ENCODE measurements at places on chromosomes 13 and 19. TPM values are rescaled to one million over a fixed set of nuclear protein-coding genes. Genes with fewer than 3 reads are reported as not detected.

GRCh38 chr19:45505151-45505995, 1.9 kb upstream of the VASP start:
- no peaks in the 10 kb centered on the region for H3K27me3 ChIP-seq
- no peak overlapping the region for H3K4me3 ChIP-seq
- H3K4me1 ChIP-seq: peaks cover 11% of the 10 kb centered on the region
- H3K27ac ChIP-seq: peak overlapping the region; percentile 74

GRCh38 chr19:16587833-16588823, 15.9 kb upstream of the SLC35E1 start:
- no peak overlapping the region for H3K4me3 ChIP-seq
- H3K36me3 ChIP-seq: no peaks in the 10 kb centered on the region
- no peak overlapping the region for H3K27ac ChIP-seq
- no peak for DNase-seq
- H3K4me1 ChIP-seq: 0 out of 2 replicates have a peak, but pooled peaks cover 5% of the 10 kb centered on the region

DNA sequence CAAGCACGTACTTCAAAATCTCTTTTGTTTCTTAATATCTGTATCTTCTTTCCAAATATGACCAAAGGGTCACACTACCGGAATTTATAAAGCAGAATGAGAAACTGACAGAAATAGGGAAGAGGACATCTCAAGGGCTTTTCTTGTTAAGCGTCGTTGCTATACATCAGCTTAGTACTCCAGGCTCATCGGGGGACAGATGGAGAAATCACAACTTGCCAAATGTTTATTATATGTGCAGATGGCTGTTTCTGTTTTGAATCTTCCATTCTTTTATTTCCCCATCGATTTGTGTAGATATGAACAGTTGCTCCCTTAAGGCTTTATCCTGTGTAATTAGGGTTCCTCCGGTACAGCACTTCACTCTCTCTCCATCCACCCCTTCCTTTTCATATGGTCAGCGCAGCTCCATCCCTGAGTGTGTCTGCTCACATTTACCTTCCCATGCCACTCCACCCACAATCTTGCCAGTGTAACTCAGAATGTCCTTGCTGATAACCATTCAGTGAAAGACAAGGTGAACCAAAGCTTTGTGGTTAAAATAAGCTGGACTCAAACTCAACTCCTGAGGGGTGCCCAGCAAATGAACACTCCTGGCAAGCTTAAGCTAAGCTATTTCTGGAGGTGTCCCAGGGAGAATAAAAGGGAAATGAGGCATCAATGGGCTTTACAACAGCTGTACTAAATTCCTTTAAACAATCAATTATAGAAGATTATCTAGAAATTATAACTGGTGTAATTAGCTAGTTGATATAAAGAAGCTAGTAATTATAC, 51.3 kb downstream of the TBC1D4 start:
- peaks cover 18% of the 10 kb centered on the region for H3K4me1 ChIP-seq
- no peaks in the 10 kb centered on the region for H3K27me3 ChIP-seq
- no peak for DNase-seq

DNA sequence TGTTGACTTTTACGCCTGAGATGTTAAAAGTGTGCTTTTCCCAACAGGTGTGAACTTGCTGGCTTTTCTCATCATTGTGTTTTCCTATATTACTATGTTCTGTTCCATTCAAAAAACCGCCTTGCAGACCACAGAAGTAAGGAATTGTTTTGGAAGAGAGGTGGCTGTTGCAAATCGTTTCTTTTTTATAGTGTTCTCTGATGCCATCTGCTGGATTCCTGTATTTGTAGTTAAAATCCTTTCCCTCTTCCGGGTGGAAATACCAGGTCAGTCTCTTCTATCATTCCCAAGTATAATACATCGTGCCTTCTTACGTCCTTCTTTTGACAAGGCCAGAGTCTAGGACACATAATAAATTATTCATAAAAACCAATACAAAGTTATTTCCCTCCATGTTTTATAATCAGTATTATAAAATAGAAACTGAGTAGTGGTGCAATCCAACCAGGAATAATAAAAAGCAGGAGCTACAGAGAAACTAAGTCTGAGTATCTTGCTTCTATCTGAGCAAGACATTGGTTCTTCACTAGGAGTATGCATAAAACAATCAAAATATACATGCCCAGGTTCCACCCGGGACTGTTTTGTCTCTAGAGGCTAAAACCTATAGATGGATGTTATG, 57.9 kb downstream of the RXFP2 start:
- peak; percentile 24 for DNase-seq
- H3K4me3 ChIP-seq: no peak overlapping the region
- no peaks in the 10 kb centered on the region for H3K27me3 ChIP-seq
- H3K36me3 ChIP-seq: no peaks in the 10 kb centered on the region
- H3K4me1 ChIP-seq: 0 out of 2 replicates have a peak, but pooled peaks cover 6% of the 10 kb centered on the region
- H3K27ac ChIP-seq: no peak overlapping the region

- DNase-seq: no peak
- H3K27me3 ChIP-seq: no peaks in the 10 kb centered on the region
- peaks cover 29% of the 10 kb centered on the region for H3K4me1 ChIP-seq
- no peak overlapping the region for H3K27ac ChIP-seq
- no peak overlapping the region for H3K4me3 ChIP-seq
Measured at GRCh38 chr13:113119166-113119821, 3.3 kb upstream of the F10 start.

DNA sequence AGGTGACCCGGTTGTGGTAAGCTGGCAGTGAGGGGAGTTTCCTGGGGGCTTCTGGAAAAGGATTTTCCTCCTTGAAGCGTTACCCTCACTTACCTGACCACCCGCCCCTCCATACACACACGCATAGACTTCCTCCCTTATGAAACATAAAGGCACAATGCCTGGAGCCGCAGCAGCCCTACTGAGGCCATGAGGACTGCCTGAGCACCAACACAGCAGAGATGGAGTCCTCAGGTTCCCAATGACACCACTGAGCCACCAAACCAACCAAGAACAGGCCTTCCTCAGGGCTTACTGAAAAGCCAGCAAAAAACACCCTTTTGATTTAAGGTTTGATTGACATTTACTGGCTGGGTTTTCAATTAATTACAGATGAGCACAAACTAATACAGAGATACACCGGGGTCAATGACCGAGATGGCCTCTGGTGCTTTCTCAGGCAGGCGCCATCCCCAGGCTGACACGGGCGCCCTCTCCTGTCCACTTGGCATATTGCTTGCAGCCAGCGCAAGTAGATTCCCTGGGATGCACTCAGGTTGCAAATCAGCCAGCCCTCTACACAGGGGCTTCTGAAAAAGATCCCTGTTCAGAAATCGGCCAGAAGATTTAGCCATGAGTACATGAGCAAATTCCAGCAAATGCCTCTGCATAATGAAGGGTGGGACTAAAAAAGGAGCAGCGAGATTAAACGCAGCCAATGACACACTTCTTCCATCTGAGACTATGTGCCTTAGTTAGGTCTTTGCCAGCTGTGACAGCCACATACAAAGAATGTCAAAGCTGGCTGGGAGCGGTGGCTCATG, 14.8 kb downstream of the OPA3 start:
- H3K4me1 ChIP-seq: no peaks in the 10 kb centered on the region
- H3K27ac ChIP-seq: no peak overlapping the region
- no peaks in the 10 kb centered on the region for H3K27me3 ChIP-seq
- H3K36me3 ChIP-seq: peaks cover 2% of the 10 kb centered on the region
- peak; percentile 77 for DNase-seq

GRCh38 chr13:98508280-98508679, 68.6 kb downstream of the STK24 start:
- peak overlapping the region; percentile 41 for H3K27ac ChIP-seq
- peaks cover 2% of the 10 kb centered on the region for H3K36me3 ChIP-seq
- no peak for DNase-seq

FGF9 gene
- total RNA-seq: 1.0 TPM

GARIN5A gene
- total RNA-seq: 1.5 TPM

TJP3 gene
- total RNA-seq: 83.6 TPM

RNF113B gene
- not detected for total RNA-seq

GRCh38 chr19:45117167-45117594, 24.2 kb downstream of the PPP1R37 start:
- H3K27ac ChIP-seq: peak overlapping the region; percentile 49
- H3K4me1 ChIP-seq: peaks cover 22% of the 10 kb centered on the region
- no peaks in the 10 kb centered on the region for H3K36me3 ChIP-seq
- no peak for DNase-seq

GRCh38 chr19:8149261-8150094, at the start of gene FBN3:
FBN3 (minus strand) TSS chr19:8149592; CDS start chr19:8147480, 2,112 bp downstream.
- no peaks in the 10 kb centered on the region for H3K4me1 ChIP-seq
- DNase-seq: peak; percentile 61
- peak within 1 kb of the TSS; percentile 44 for H3K4me3 ChIP-seq

CD79A gene
- total RNA-seq: not detected

DNA sequence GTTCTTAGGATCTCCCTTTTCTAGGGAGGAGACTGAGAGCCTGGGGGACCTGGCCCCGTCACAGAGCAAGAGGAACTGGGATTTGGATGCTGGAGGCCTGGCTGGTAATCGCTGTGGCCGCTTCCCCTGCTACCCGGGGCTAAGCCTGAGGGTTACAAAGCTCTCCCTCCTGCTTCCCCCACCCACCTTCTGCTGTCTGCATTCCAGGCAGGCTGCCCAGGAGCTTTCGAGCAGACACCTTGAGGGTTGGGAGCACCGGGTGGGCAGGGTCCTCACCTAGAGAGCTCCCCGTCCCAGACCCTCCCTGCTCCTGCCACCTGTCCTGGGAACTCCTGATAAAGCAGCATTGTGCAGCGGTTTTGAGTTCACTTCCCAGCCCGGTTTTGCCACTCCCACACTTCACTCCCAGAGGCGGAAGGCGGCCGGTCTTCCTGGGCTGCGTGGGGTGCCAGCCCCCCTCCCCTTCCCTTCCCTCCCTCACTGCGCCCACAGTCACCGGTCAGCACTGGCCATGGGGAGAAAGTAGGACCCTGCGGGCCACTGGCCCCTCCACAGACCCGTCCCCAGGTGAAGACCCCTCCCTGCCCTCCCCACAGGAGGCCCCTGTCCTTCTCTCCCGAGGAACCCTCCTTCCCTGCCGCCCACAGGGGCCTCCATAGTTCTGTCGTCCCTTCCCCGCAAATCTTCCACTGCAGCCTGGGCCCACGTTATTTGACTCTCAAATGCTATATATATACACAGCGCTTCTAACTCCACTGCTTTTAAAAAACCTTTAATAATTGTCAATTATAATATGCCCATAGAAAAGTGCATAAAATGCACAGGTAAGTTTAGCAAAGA, 8.1 kb downstream of the PAK4 start:
- H3K36me3 ChIP-seq: no peaks in the 10 kb centered on the region
- no peaks in the 10 kb centered on the region for H3K27me3 ChIP-seq
- peak overlapping the region; percentile 33 for H3K27ac ChIP-seq

TMEM145 gene
- 2.5 TPM for total RNA-seq

DNA sequence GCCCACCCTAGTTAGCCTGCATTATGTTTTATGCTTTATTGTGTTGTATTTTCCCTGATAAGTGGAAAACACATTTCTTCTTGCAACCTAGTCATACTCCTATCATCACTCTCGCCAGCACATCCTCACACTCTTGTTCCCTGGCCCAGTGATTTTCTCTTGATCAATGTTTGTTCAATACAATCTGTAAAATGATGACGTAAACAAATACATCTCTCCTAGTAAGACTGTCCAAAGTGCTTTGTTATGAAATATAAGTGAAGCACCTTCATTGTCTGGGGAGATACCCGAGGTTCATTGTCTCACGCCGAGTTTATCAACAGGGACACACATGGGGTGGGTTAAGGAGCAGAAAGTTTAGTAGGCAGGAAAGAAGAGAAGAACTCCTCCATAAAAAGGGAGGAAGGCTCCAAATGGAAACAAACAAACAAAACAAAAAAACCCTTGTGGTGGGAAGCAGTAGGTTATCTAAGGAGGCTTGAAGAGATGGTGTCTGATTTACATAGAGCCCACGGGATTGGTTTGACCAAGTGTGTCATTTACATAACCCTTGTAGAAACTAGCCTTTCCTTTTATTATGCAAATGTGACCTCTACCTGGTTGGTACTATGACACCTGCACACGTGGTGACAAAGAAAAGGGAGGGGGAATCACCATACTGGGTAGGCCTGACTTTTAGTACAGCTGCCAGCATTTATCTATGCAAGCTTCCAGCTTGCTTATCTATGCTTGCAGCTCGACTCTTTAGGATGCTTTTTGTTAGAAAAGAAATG, 1317.9 kb upstream of the SPRY2 start:
- no peak overlapping the region for H3K4me3 ChIP-seq
- no peaks in the 10 kb centered on the region for H3K4me1 ChIP-seq

FPR3 gene
- total RNA-seq: not detected

ZNF418 gene
- 0.50 TPM for total RNA-seq

GRCh38 chr19:53389571-53389970, 5.4 kb upstream of the ZNF765 start:
- no peaks in the 10 kb centered on the region for H3K36me3 ChIP-seq
- no peaks in the 10 kb centered on the region for H3K4me1 ChIP-seq
- H3K4me3 ChIP-seq: no peak overlapping the region
- H3K27ac ChIP-seq: peak overlapping the region; percentile 20

- no peak overlapping the region for H3K27ac ChIP-seq
- H3K4me3 ChIP-seq: no peak overlapping the region
- no peaks in the 10 kb centered on the region for H3K36me3 ChIP-seq
- H3K4me1 ChIP-seq: no peaks in the 10 kb centered on the region
Measured at GRCh38 chr19:56725829-56726424, 54.4 kb upstream of the ZNF835 start.

GRCh38 chr13:113604186-113604585, 19.6 kb downstream of the TFDP1 start:
- no peaks in the 10 kb centered on the region for H3K27me3 ChIP-seq
- no peaks in the 10 kb centered on the region for H3K4me1 ChIP-seq
- DNase-seq: no peak
- no peak overlapping the region for H3K27ac ChIP-seq

DNA sequence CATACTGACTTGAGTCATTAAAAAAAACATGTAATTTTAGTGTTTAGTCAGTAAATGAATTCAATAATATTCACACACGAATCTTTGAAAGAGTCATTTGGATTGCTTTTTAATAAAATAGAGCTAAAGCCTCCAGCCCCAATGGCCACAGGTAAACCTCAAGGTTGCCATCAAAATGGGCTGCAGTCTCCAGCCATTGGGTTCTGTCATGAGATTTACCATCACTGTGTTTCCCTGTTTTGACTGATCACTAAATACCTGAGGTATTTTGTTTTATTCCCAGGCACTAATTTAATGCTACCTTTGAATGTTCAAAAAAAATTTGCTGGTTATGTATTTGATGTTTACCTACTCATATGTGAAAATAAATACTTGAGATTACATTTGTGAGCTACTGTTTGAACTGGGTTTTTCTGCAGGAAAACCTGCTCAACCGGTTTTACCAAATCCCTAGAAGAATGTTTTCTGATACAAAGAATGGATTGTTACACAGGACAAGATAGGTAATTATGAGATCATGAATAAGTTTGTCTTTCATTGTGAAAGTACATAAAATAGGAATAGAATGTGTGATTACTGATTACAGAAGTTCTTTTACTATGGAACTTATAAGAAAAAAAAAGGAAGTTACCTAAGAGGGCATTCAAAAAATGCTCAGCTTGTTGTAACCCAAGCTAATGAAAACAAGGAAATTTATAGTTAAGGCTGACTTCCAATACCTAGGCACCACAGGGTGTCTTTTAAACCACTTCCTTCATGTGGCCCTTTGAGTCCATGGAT, 391.3 kb downstream of the EFNB2 start:
- H3K27ac ChIP-seq: peak overlapping the region; percentile 93
- peaks cover 63% of the 10 kb centered on the region for H3K4me1 ChIP-seq
- H3K36me3 ChIP-seq: no peaks in the 10 kb centered on the region
- peak; percentile 86 for DNase-seq
- no peaks in the 10 kb centered on the region for H3K27me3 ChIP-seq

- no peaks in the 10 kb centered on the region for H3K4me1 ChIP-seq
- H3K27ac ChIP-seq: no peak within 1 kb of the TSS
- peak within 1 kb of the TSS; percentile 17 for H3K4me3 ChIP-seq
- peak; percentile 50 for DNase-seq
Measured at GRCh38 chr19:45601524-45602374, at the start of gene GPR4. GPR4 (minus strand) TSS chr19:45602212; CDS start chr19:45591866, 10,346 bp downstream.

ADAMTSL5 gene
- total RNA-seq: 26.2 TPM

- H3K4me3 ChIP-seq: no peak overlapping the region
- no peak for DNase-seq
- H3K4me1 ChIP-seq: no peaks in the 10 kb centered on the region
- H3K36me3 ChIP-seq: no peaks in the 10 kb centered on the region
Measured at GRCh38 chr13:21683034-21683733, 12.3 kb downstream of the FGF9 start.
